ENCODE measurements at places on chromosomes 2 and 18. TPM values are rescaled to one million over a fixed set of nuclear protein-coding genes. Genes with fewer than 3 reads are reported as not detected.

Gene SH3RF3
- 6.5 TPM for total RNA-seq

Gene SPC25
- total RNA-seq = 9.2 TPM

Gene GPBAR1
- total RNA-seq = not detected

Gene MRO
- 1.6 TPM for total RNA-seq

Gene CYS1
- 1.2 TPM for total RNA-seq
